T-cell (primary cell): ENCODE measurements at places on chromosomes 12 and 14.
A peak's percentile ranks its signal among the peaks of the same experiment; 100 is the strongest.

DNA sequence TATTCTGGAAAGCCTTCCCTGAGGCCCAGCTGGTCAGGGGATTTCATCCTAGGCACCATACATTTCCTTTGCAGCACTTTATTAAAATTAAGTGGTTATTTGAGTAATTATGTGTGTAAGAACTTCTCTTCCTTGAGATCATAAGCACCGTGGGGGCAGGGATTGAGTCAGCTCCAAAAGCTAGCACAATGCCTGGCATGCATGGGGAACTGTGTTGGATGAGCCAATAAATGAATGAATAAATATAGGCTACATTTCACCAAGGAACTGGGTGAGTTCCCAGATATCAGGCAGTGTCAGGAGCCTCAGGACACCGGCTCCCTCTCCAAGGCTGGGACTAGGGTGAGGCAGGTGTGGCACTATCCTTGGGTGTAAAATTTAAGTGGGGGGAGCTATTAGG, 82.8 kb upstream of the FBXO21 start:
- H3K27ac ChIP-seq = no peak overlapping the region
- no peak for DNase-seq
- H3K36me3 ChIP-seq = no peaks in the 10 kb centered on the region
- H3K4me1 ChIP-seq = no peaks in the 10 kb centered on the region
- peaks cover 31% of the 10 kb centered on the region for H3K27me3 ChIP-seq
- no peak overlapping the region for H3K4me3 ChIP-seq

GRCh38 chr12:54392485-54393206, 8.1 kb upstream of the ZNF385A start:
- H3K27me3 ChIP-seq = no peaks in the 10 kb centered on the region
- no peak overlapping the region for H3K27ac ChIP-seq

GRCh38 chr14:43803076-43803689, 703.9 kb downstream of the FSCB start:
- no peak overlapping the region for H3K27ac ChIP-seq
- no peaks in the 10 kb centered on the region for H3K4me1 ChIP-seq
- no peak for DNase-seq
- no peaks in the 10 kb centered on the region for H3K27me3 ChIP-seq
- no peak overlapping the region for H3K4me3 ChIP-seq

- H3K36me3 ChIP-seq = peaks cover 2% of the 10 kb centered on the region
- H3K27ac ChIP-seq = no peak overlapping the region
- DNase-seq = no peak
- H3K27me3 ChIP-seq = peaks cover 30% of the 10 kb centered on the region
- no peaks in the 10 kb centered on the region for H3K4me1 ChIP-seq
Measured at GRCh38 chr12:117035287-117035686, 63.9 kb downstream of the TESC start.

DNA sequence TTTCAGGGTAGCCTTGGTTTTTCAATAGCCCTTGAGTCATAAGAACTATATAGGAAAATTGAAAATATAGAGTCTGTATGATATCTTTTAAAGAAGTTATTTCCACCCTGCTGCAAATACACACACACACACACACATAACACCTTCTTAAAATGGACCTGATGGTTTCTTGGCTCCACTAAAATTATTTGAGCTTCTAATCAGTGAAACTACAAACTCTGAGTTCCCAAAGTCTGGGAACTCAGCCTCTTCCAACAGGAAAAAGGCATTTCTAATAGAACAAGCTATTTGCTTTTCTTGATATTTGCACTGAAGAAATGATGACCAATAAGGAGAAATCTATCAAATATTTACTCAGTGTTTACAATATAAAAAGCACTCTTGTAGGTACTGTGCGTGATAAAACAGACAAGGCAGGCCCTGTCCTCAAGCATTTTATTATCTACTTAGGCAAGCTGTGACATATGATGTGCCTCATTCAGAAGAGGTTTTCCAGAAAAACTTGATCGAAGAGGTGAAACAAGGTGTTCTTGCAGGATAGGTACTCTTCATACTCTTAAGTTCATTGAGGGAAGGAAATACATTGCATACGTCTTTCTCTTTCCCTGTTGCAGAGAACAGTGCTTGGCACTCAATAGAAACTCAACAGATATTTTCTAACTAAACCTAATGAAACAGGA, 88.6 kb downstream of the MGST1 start:
- no peaks in the 10 kb centered on the region for H3K4me1 ChIP-seq
- no peak overlapping the region for H3K4me3 ChIP-seq
- H3K27me3 ChIP-seq = no peaks in the 10 kb centered on the region
- H3K36me3 ChIP-seq = no peaks in the 10 kb centered on the region

DNA sequence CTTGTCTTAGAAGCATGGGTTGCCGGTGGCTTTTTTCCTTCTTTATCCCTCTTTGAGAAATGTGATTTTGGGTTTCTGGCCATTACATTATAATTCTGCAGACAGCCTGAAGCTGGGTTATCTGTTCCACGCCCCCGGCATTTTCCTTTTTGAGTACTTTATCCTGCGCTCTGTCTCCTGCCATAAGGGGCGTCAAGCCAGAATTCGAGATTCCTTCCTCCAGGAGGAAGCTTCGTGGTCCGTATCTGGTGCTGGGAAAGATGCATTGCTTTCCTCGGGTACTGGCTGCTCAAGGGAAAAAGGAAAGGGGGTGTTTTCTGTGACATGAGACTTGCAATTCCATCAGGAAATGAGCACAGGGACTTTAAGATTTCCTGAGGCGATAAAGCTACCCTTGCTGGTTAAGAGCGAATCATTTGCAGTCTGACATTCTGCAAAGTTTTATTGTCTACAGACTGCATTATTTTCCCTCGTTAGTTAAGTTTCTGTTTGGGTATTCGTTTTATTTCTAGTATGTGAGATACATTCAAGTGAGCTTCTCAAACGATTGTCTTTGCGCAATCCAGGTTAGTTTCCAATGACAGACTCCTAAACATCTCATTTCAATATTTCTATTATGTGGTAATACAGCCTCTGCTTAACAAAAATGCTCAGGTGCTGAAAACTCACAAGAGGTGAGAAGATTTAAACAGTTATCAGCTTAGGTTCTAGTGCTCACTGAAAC, 694 bp downstream of the AKAP5 start:
- H3K27ac ChIP-seq = no peak overlapping the region
- H3K4me3 ChIP-seq = peak overlapping the region; percentile 57
- H3K4me1 ChIP-seq = peaks cover 17% of the 10 kb centered on the region
- no peaks in the 10 kb centered on the region for H3K36me3 ChIP-seq
- no peak for DNase-seq
- H3K27me3 ChIP-seq = no peaks in the 10 kb centered on the region

DNA sequence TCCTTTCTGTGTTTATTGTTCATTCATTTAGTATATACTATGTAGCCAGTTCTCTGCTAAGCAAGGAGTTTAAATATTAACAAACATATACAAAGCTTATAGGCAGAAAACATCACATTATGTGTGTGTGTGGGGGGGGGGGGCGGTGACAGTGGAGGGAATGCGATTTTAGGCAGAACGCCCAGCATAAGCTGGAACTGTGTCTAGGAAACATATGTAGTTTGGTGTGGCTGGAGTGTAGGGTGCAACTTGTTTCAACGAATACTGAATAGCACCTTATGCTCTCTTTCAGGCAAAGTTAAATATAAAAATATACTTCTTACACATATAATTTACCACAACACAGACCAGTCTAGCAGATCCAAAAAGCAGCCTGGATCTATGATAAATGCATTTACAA, 980.6 kb downstream of the SLC6A15 start:
- no peak overlapping the region for H3K4me3 ChIP-seq
- H3K27me3 ChIP-seq = no peaks in the 10 kb centered on the region
- DNase-seq = no peak
- no peak overlapping the region for H3K27ac ChIP-seq
- no peaks in the 10 kb centered on the region for H3K4me1 ChIP-seq

DNA sequence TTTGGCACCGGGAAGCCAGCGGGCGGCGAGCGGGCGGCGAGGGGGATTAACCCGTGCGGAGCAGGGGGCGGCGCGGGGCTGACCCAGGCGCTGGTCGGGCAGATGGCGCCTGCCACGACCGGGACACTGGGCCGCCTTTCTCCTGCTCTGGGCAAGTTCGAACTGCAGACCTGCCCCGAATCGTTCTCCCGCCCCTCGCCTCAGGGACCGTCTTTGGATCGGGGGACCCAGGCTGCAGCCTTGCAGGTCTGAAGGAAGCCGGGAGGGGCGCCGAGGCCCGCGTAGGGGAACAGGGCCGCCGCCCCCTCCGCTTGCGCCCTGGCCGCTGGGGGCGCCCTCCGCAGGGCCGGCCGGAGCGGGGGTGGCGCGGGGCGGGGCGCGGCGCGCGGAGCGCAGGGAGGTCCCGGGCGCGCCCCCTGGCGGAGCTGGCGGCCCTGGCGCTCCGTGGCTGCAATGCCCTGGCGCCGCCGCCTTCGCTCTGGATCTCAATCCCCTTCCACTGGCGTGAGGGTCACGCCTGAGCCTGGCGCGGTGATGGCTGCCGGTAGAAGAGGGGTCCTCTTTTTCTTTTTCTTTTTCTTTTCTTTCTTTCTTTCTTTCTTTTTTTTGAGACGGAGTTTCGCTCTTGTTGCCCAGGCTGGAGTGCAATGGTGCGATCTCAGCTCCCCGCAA, 449 bp upstream of the LTBP2 start:
- peak overlapping the region; percentile 75 for H3K4me3 ChIP-seq
- no peaks in the 10 kb centered on the region for H3K36me3 ChIP-seq
- DNase-seq = peak; percentile 81
- H3K27ac ChIP-seq = no peak overlapping the region
- H3K4me1 ChIP-seq = peaks cover 57% of the 10 kb centered on the region

- no peak overlapping the region for H3K4me3 ChIP-seq
- H3K36me3 ChIP-seq = no peaks in the 10 kb centered on the region
- no peaks in the 10 kb centered on the region for H3K27me3 ChIP-seq
- H3K4me1 ChIP-seq = no peaks in the 10 kb centered on the region
- H3K27ac ChIP-seq = no peak overlapping the region
Measured at GRCh38 chr12:131067981-131068851, 114.5 kb downstream of the ADGRD1 start.

DNA sequence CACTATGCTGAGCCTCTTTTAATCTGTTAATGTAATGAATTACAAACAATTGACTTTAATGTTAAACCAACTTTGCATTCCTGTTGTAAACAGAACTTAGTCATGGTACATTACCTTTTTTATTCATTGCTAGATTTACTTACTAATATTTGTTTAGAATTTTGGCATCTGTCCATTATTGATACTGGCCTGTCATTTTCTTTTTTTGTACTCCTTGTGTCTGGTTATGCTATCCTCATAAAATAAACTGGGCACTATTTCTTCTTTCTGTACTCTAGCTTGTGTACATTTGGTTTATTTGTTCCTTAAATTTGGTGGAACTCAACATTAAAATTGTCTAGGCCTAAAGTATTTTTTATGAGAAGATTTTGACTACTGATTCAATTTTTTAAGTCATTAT, 32.1 kb downstream of the SPATA7 start:
- H3K36me3 ChIP-seq = no peaks in the 10 kb centered on the region
- DNase-seq = no peak
- H3K4me3 ChIP-seq = no peak overlapping the region
- no peaks in the 10 kb centered on the region for H3K27me3 ChIP-seq

GRCh38 chr12:23534196-23534595, 415.3 kb downstream of the SOX5 start:
- H3K36me3 ChIP-seq = no peaks in the 10 kb centered on the region
- no peak overlapping the region for H3K27ac ChIP-seq
- no peak overlapping the region for H3K4me3 ChIP-seq
- H3K27me3 ChIP-seq = no peaks in the 10 kb centered on the region

GRCh38 chr12:12887471-12887870, 3.9 kb upstream of the GPRC5A start:
- DNase-seq = no peak
- no peak overlapping the region for H3K4me3 ChIP-seq
- peaks cover 3% of the 10 kb centered on the region for H3K4me1 ChIP-seq

DNA sequence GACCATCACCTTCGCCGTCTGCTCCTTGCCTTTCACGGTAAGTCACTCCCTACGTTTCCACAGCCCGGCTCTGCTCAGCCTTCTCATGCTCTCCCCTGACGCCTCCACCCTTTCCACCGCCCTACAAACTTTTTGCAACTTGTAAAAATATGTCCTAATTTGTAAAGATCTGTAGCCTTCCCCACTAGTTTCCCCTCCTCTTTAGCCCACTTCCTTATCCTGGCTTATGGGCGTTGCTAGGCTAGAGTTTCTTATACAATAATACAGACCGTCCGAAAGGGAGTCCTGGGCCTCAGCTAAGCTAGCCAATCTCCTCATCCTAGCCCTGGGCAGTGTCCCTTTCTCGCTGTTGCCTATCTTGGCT, 1.2 kb downstream of the PTGER2 start:
- H3K4me1 ChIP-seq = peaks cover 37% of the 10 kb centered on the region
- H3K27me3 ChIP-seq = no peaks in the 10 kb centered on the region
- no peaks in the 10 kb centered on the region for H3K36me3 ChIP-seq
- H3K27ac ChIP-seq = peak overlapping the region; percentile 72
- peak; percentile 29 for DNase-seq

DNA sequence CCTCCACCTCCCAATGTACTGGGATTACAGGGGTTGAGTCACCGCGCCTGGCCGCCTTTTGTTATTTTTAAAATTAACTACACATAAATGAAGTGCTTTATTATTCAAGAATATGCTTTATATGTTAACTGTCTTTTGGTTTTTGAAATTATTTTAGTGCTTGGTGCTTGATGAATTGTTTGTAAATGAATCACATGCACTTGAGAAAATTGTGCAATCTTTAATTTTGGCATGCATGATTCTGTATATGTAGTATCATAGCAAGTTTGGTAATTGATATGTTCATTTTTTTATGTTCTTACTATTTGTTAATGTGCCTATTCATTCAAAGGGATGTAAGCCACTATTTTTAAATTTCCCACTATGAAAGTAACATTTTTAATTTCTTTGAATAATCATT, 440.9 kb downstream of the NAV3 start:
- no peak overlapping the region for H3K27ac ChIP-seq
- no peaks in the 10 kb centered on the region for H3K4me1 ChIP-seq
- H3K4me3 ChIP-seq = no peak overlapping the region
- DNase-seq = no peak
- H3K27me3 ChIP-seq = no peaks in the 10 kb centered on the region
- no peaks in the 10 kb centered on the region for H3K36me3 ChIP-seq

- H3K27me3 ChIP-seq = peaks cover 6% of the 10 kb centered on the region
- no peak overlapping the region for H3K4me3 ChIP-seq
- no peaks in the 10 kb centered on the region for H3K36me3 ChIP-seq
- H3K4me1 ChIP-seq = no peaks in the 10 kb centered on the region
- DNase-seq = no peak
- no peak overlapping the region for H3K27ac ChIP-seq
Measured at GRCh38 chr12:95440401-95440800, 33.6 kb upstream of the METAP2 start.

GRCh38 chr12:6552140-6552551, 3.7 kb downstream of the IFFO1 start:
- H3K4me3 ChIP-seq = no peak overlapping the region
- no peak for DNase-seq
- H3K27me3 ChIP-seq = no peaks in the 10 kb centered on the region
- H3K36me3 ChIP-seq = peaks cover 61% of the 10 kb centered on the region
- H3K27ac ChIP-seq = no peak overlapping the region
- H3K4me1 ChIP-seq = peaks cover 59% of the 10 kb centered on the region
